ENCODE measurements at places on chromosomes 16 and 17. TPM values are rescaled to one million over a fixed set of nuclear protein-coding genes. Genes with fewer than 3 reads are reported as not detected.

DNA sequence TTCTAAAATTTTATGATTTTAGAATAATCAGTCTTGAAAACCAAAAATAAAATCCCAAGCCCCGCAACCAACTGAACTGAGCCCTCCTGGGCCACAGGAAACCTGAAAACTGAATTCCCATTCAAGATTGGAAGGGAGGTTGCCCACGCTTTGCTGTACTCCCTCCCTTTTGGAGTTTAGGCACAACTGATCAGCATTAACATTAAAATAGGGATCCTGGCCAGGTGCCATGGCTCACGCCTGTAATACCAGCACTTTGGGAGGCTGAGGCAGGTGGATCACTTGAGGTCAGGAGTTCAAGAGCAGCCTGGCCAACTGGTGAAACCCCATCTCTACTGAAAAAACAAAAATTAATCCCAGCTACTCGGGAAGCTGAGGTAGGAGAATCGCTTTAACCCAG, 52.7 kb upstream of the NETO2 start:
- no peak for DNase-seq

DNA sequence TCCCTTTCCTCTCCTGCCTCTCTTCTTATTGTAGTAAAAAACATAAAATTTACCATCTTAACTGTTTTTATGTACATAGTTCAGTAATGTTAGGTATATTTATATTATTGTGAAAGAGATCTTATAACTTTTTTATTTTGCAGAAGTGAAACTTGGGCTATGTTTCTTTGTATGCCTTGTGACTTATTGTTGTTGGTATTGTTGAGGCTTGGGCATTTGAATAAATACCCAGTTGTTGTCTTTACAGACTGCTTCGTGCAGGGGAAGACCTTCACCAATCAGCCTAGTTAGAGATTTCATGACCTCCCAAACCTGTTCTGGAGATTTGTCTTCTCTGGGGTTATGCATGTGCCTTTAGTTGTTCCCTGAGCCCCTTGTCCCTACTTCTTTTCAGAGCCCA, 31.9 kb downstream of the REXO5 start:
- no peak for DNase-seq

DNA sequence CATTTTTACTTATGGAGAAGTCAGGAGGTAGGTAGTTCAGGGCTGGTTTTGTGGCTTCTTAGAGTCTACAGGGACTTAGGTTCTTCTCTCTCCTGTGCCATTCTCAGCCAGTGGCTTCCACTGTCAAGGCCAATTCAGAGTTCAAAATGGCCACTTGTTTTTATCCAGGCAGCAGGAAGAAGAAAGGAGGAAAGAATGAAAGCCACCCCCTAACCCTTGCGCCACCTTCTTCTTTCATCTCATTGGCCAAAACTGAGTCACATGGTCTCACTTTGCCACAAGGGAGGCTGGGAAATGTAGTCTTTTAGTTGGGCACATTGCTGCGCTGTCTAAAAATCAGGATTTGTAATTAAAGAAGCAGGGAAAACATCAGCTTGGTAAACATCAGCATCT, 60.8 kb upstream of the MED9 start:
- DNase-seq, result peak; percentile 83

DNA sequence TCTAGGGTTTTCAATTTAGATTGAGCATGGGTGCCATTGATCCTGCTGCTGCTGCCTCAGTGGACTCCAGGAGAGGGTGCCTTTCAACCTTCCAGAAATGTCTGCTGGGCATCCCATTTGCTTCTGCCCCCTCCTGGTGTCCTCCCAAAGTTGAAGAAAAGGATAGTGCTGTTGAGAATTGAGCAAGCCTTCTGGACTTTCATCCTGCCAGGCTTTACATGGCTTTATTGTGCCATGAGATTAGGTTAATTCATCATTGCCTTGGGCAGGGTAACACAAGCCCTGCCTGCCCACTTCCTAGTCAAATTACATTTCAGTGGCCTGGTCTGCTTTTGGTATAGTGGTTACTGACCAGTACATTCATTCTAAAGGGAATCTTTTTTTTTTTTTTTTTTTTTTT, 17.9 kb upstream of the TANGO6 start:
- DNase-seq, result no peak

GPR139 gene
- total RNA-seq, result not detected

SYCE1L gene
- total RNA-seq, result not detected

GRCh38 chr17:30961209-30962188, 9.3 kb upstream of the RNF135 start:
- peak; percentile 34 for DNase-seq

DNA sequence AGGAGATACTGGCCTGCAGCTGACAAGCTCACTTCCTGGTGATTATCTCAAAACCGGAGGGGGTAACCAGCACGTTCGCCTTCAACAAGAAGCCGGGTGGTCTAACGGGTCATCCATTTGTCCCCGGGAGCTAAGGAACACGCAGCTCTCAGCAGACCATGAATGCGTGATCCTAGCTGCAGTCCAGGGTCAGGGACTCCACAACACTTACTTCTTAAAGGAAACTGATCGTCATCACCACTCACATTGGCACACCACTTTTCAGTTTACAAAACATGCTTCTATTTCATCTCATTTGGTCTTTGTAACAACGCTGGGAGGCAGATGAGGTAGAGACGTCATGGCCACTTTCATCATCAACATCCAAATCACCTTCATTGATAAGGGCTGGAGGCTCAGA, 25.2 kb downstream of the COTL1 start:
- DNase-seq, result no peak

DNAI2 gene
- total RNA-seq, result not detected

GRCh38 chr17:56173026-56173425, 19.8 kb downstream of the ANKFN1 start:
- DNase-seq, result no peak

TBC1D28 gene
- not detected for total RNA-seq

- DNase-seq, result no peak
Measured at GRCh38 chr17:64128787-64129514, 993 bp downstream of the ERN1 start.

CDH3 gene
- total RNA-seq, result not detected

DNA sequence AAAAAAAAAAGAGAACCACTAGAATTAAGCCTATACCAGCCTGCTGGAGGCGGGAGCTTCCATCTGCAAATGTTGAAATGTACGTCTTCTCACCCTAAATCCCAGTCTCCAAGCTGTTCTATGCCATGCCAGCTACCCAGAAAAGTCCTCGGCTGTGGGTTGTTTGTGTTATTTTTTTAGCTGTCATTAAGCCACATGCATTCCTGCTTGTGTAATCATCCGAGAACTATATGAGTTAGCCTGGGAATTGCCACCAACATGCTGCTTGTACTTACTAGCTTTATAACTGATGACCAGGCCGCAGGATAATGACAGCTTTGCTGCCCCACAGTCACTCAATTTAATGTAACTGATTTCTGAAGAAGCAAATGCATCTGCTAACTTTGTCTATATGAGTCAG, 313.9 kb upstream of the SALL1 start:
- DNase-seq, result peak; percentile 47

HID1 gene
- total RNA-seq, result 0.18 TPM

ZNF598 gene
- 4.4 TPM for total RNA-seq

- DNase-seq, result no peak
Measured at GRCh38 chr16:27366687-27367460, 35.1 kb upstream of the IL21R start.

DNA sequence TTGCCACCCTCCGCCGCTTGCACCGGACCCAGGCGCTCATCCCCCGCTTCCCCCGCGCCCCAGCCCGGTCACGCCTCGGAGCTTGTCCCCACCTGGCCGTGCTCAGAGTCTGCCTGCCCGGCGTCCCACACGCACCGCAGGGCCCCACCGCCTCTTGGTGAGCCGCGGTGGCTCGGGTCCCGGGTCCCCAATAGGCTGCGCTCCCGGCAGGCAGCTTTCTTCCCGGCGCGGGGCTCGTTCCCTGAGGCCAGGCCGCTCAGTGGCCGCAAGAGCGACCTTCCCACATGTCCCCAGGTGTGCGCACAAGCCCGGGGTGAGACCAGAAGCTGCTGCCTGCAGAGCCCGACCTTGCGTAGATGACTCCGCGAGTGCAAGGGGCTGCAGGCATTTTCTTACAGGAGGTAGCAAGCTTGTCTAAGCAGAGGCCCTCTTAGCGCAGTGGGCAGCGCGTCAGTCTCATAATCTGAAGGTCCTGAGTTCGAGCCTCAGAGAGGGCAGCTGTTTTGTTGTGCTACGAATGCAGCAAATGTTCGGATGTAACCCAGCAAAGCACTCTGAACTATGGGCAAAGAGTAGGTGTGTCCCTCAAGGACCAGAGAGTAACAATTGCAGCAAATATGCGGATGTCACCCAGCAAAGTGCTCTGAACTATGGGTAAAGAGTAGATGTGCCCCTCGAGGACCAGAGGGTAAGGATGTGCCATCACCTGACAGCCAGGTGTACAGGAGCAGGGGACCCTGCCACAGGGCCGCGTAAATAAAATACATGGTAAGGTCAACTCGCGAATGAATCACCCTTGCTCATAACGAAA, 15.6 kb downstream of the TLE7 start:
- peak; percentile 90 for DNase-seq

SLC22A31 gene
- 0.56 TPM for total RNA-seq

Measured in IMR-90 (cell line).